Stimulated activated CD8-positive, alpha-beta memory T cell treated with anti-CD3 and anti-CD28 coated beads, Interleukin-4, amount 100 ng/mL, for 1 hour (primary cell): ENCODE measurements at places on chromosomes 12 and 14.

DNA sequence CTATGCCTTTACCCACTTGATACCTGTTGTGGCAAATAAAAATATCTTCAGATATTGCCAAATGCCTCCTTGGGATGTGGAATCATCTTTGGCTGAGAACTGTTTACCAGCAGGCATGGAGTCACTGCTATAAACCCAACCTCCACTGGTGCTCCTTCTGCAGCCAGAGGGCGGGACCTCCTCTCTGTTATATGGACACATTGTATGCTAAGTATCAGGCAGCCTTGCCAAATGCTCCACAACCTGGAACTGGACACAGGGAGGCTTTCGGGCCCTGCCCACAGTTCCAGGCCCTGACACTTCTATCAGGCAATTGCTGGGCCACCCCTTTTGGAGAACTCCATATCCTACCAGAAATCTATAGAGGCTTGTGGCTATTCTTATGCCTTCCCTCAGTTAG lies 201.0 kb downstream of the TMX1 start:
- no peak for DNase-seq

GRCh38 chr14:53541411-53541810 lies 388.3 kb upstream of the DDHD1 start:
- no peak for DNase-seq

DNA sequence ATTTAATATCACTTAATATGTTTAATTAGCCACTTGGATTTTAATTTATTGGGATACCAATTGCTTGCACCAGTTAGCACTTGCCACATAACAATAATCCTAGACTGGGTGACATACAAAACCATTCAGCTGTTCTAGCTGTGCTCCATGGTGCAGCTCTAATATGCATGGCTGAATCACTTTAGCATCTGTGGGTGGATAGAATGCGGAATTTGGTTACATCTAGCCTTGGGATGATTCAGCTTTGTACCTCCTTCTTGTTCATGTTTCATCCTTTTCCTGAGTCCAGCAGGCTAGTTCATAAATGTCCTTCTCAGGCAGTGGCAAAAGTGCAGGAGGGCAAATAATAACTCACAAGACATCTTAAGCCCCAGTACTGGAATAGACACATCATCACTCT lies 1263.0 kb downstream of the LRFN5 start:
- no peak for DNase-seq

DNA sequence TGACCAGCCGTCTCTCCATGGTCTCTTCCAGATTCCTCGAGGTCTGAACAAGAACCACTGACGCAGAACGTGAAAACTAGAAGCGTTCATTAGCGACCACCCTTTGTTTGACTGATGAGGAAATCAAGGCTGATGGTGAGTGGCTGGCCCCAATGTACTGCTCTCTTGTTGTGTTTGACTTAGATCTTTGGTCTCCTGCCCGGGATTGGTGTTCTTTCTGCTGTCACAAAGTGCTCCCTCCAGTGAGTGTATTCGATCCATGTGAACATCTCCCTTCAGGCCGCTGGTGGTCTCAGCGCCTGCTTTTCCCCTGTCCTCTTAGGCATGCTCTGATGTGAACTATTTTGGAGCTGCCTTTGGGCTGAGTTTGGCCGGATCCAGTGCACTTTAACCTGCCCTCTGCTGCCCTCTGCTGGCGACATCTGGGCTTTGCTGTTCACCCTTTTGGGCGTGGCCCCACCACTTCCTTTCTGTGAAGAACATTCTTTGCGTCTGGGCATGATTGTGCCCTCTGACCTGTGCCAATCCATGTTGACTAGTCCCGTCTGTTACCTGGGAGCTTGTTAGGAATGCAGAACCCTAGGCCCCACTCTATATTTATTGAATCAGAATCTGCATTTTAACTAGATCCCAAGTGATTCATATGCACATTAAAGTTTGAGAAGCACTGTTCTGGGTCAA lies 279.1 kb downstream of the TTC6 start:
- peak; percentile 44 for DNase-seq

- DNase-seq: no peak
Observed at GRCh38 chr14:56945291-56945690, 135.0 kb upstream of the OTX2 start.

- DNase-seq: no peak
Observed at GRCh38 chr12:3355378-3355900, 135.6 kb upstream of the PRMT8 start.

GRCh38 chr12:124230789-124231188 lies 64.1 kb upstream of the RFLNA start:
- DNase-seq: no peak
